ENCODE measurements at places on chromosomes 1 and 21.
A peak's percentile ranks its signal among the peaks of the same experiment; 100 is the strongest.

DNA sequence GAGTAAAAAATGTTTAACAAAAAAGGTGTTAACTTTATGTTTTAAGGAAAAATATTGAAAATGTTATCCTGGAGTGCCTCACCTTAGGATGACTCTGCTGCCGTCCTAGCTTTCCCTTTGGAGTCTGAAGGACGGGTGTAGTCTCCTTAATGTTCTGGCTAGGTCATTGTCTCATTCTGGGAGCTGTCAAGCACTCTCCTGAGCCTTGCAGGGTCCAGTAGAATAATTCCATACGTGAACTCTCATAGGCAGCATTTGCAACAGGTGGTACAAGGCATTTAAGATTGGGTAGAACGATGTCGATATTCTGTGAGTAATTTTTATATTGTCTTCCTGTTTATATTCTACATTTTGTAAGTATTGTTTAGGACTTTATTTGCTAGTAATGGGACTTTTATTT is 283.6 kb upstream of the C1orf105 start:
- no peak for DNase-seq

GRCh38 chr1:194292966-194293365 is 1106.6 kb upstream of the B3GALT2 start:
- no peak for DNase-seq

DNA sequence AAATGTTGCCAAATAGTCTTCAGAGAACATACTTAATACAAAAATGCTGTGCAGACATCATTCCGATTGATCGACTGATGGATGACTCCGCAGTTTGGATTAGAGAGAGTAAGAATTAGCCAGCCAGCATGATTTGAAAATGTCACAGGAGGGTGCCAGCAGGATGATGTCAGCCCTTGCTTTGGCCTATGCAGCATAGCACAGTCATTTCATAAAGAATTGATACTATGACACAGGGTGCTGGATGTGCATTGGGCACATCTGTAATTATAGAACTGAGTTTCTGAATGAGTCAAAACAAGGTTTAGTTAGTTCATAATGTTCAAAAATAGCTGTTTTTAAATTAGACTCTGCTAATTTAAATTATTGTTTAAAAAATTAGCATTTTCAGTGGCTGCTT is 21.6 kb upstream of the TRAF5 start:
- DNase-seq: no peak

GRCh38 chr21:32320726-32321125 is 22.1 kb downstream of the MRAP start:
- DNase-seq: no peak

DNA sequence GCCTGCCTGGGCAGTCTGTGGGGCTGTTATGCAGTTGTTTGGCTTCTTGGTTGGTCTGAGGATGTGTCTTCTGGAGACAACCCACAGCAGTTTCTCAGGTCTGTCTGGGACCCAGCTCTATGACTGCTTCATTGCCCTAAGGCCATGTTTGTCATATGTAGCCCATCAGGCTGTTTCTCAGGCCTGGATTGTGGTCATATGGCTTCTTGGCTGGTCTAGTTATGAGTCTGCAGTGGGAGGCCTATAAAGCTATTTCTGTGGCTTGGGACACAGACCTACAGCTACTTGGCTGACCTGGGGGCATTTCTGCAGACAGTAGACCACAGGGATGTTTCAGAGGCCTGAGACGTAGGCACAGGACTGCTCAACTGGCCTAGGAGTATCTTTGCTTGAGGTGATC is 41.5 kb downstream of the CHIA start:
- DNase-seq: no peak

GRCh38 chr1:121538943-121539575 is 354.3 kb downstream of the SRGAP2C start:
- no peak for DNase-seq

- no peak for DNase-seq
Observed at GRCh38 chr1:76012341-76013205, 62.0 kb upstream of the ST6GALNAC3 start.

GRCh38 chr1:93111561-93111960 is 32.5 kb downstream of the MTF2 start:
- no peak for DNase-seq

GRCh38 chr1:1630191-1630964 is 1.6 kb upstream of the MMP23B start:
- peak; percentile 15 for DNase-seq

DNA sequence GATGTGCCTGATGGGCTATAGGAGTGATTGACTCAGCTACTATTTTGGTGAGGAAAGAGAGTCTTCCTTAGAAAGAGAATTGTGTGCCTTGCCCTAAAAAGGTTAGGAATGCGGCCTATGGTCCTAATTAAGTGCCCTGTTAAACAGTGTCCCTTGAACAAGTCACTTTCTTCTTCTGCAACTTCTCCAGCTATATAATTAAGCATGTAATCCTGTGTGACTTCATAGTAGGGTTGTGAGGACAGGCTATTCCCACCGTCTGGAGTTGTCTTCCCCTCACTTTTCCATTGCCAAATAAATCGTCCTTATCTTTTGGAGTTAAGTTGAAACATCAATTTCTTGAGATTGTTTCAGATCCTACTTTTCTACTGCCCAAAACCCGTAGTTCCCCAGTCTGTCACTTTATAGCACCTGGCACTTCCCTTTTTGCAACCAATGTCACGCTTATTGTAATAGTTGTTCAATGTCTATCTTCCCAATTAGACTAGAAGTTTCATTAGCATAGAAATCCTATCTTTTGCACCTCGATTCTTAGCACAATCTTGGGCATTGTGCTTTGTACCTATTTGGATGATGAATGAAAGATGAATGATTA is 27.6 kb upstream of the SLC16A1 start:
- DNase-seq: no peak

DNA sequence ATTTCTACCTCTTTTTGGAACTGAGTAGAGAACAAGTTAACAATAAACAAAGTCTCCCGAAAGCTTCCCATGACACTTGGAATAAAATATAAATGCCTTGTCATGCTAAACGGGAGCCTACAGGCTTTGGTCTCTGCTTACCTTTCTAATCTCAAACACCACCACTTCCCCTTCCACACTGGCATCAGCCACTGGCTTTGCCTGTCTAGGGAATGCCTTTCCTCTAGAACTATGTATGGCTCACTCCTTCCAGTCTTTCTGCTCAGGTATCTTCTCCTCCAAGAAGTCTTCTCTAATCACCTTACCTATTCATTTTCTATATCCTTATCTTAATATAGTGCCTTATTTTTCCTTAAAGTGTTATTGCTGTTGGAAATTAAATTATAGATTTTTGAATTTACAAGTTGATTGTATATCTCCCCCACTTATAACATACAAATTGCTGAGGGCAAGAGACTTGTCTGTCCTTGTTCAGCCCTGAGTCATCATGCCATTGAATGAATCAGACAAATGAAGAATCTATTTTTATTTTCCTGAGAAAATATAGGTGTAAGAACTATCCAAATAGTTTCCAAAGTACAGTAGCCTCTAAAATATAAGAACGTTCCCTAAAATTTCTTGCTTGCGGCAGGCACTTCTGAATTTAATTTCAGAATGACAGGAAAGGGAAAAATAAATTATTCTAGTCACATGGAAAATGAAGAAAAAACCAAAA is 119.2 kb downstream of the TM2D1 start:
- no peak for DNase-seq
